ENCODE measurements at places on chromosomes 2 and 18. TPM values are rescaled to one million over a fixed set of nuclear protein-coding genes. Genes with fewer than 3 reads are reported as not detected.

ARHGAP15 gene
- 26.2 TPM for total RNA-seq

GRCh38 chr2:240981280-240981679 is 17.1 kb upstream of the SNED1 start:
- DNase-seq = peak; percentile 14

TDRD15 gene
- 0.06 TPM for total RNA-seq

DNA sequence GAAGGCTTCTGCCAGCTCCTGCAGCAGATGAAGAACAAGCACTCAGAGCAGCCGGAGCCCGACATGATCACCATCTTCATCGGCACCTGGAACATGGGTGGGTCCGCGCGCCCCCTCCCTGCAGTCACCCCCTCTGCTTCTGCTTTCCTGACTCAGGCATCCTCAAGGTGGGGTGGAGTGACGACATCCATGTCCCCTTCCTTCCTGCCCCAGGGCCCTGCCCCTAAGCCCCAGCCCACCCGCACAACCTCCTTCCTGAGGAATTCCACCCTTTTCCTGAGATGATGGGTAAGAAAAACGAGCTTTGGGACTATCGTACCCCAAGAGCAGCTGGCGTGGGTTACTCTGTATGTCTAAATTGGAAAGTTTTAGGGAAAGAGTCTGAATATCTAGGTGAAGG is 89.7 kb upstream of the ATG16L1 start:
- no peak for DNase-seq

DNA sequence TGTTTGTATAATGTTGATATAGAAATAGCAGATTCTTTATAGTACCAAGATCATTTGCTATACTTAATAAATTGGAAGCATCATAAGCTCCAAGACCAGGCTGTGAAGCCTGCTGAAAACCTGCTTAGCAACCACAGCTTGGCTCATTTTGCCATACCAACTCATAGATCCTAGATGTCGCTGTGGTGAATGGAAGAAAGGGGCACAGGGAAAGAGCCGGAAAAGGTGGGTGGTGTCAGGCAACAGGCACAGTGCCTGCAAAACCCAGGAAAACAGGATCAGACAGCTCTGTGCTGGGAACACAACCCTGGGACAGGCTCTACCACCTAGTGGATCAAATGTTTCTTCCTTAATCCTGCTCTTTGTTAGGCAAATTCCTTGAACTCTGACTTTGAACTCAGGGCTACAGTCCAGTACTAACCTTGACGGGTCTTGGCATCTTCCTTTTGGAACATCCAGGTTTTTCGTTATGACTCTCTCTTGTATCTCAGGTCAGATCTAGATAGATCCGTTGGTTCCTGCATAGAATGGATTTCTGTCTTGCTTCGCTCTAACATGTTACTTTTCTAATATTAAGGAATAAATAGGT is 31.6 kb downstream of the TWSG1 start:
- peak; percentile 51 for DNase-seq

CRYGC gene
- not detected for total RNA-seq

DNA sequence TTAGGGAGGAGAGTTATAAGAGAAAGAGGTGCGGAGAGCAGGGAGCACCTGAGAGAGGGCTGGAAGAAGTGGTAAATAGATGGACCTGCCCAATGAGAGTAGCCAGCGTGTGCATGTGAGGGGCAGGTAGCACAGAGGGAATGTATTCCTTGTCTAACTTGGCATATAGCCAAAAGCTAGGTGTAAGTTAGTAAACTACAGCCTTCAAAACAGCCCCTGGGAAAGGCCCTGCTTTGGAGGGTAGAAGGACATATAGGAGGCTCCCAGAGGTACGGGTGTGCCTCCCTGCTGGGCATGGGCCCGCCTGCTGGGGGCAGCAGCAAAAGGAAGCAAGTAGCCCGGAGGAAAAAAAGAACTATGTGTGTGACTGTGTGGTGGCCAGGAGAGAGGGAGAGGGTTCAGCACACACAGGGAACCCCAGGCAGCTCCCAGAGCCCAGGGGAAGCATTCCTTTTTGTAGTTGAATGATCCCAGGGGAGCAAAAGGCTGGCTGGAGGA is 48.0 kb downstream of the TCF7L1 start:
- DNase-seq = no peak

IL36A gene
- total RNA-seq = not detected

DNA sequence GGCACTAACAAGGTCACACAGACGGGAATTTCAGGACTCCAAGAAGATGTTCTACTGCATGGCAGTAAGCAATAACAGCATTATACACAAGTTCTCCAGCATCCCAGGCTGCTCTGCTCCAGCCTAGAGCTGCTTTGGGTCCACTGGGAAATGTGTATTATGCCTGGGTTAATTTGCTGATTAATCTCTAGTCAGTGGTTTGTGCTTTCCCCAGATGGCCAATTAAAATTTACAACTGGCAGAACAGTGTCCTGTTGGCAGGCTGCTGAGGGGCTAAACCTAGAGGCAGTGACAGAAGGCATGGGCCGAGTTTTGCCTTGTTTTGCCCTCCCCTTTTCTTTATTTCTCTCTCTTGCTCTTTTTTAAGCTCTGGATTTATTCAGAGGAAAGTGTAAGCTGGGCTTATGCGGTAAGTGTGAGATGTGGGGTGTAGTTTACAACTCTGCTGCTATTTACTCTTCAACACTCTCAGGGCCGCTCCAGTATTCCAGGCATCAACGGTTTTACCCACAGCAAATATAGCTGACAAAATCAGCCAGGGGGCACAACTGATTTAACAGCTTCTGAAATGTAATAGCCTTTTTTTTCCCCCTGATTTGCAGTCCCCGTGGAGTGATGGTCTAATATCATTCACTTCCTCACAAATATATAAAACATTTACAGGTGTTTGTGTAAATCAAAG is 348.0 kb downstream of the GPD2 start:
- DNase-seq = no peak

CDH19 gene
- 9.6 TPM for total RNA-seq

PLGLB1 gene
- total RNA-seq = 2.0 TPM

GRCh38 chr2:165927353-165927752 is 26.2 kb downstream of the TTC21B start:
- DNase-seq = no peak

DNA sequence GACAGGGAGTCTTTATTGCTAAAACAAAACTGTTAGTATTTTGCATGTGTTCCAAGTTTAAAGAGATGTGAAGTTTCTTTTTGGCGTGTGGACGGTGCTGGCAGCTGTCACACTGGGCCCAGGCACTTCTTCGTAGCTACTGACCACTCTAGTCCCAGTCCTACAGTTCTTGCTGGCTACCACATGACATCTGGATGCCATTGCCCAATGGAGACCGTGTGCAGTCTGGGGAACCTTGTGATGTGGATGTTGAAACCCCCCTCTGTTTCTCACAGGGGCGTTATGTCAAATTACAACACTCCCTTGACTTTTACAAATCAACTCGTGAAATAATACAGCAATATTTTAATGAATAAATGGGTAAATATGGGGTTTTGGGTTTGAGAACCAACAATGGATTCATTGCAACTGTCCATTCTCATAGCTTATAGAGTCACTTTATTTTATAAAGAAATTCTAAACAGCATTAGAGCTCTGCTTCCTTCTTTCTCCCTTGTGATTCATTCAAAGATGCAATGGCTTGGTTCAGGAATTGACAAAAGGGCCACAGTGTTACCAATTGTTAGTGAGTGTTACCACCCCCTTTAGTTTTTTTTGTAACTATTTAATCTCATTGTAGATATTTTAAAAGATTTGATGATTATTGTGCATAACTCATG is 1.2 kb downstream of the GPD2 start:
- no peak for DNase-seq

TMEM214 gene
- 106 TPM for total RNA-seq

- DNase-seq = no peak
Observed at GRCh38 chr2:120661551-120661950, 74.1 kb upstream of the GLI2 start.

DNA sequence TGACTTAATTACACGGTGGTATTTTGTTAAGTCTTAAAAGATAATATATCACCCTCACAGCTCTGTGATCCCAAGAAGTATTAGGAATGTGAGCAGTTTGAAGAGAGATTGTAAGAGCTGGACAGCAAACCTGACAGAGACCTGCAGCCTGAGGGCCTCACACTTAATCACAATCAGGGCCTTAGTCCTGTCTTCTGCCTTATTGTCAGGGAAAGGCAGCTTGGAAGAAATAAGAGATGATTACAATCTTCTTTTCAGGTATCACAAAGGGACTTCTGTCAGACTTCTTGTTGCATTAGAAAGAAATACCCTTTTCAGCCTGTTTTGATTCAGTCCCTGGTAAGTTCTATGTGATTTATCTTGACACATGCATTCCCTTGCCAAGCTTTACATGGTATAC is 1433.8 kb upstream of the SLC39A10 start:
- no peak for DNase-seq

RGPD3 gene
- not detected for total RNA-seq

DNA sequence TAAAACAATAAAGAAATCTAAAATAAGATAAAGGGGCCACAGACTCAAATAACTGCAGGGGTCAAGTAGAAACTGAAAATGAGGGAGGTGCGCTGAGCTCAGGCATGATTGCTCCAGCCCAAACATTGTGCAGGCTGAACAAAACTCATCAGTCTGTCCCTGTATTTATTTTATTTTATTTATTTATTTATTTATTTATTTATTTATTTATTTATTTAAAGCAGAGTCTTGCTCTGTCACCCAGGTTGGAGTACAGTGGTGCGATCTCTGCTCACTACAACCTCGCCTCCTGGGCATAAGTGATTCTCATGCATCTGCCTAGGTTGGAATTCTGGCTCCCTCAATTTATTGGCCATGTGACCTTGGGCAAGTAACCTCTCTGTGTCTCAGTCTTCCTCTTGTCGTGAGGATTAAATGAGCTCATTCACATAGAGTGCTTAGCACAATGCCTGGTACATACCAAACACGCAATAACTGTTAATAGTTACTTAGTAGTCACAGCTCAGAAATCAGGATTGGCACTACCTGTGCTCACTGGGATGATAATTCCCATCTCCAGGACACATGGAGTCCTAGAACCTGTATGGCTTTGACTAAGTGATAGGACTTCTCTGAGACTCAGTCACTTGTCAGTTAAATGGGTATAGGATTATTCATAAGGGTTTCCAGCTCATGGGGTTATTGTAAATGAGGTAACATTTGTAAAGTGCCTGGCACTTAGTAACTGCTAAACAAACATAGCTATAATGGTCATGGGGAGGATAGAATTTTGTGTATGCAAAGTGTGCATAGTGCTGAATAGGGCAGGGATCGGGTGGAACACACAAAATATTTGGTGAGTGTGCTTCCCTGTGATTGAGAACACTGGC is 6.0 kb downstream of the SPEG start:
- DNase-seq = no peak

GRCh38 chr2:120254178-120254577 is 1.5 kb downstream of the RALB start:
- DNase-seq = no peak

- no peak for DNase-seq
Observed at GRCh38 chr2:165796819-165797530, 2.9 kb upstream of the GALNT3 start.

GRCh38 chr18:61322265-61322873 is 10.9 kb upstream of the CDH20 start:
- DNase-seq = peak; percentile 45

MYL12A gene
- total RNA-seq = 848 TPM

DNA sequence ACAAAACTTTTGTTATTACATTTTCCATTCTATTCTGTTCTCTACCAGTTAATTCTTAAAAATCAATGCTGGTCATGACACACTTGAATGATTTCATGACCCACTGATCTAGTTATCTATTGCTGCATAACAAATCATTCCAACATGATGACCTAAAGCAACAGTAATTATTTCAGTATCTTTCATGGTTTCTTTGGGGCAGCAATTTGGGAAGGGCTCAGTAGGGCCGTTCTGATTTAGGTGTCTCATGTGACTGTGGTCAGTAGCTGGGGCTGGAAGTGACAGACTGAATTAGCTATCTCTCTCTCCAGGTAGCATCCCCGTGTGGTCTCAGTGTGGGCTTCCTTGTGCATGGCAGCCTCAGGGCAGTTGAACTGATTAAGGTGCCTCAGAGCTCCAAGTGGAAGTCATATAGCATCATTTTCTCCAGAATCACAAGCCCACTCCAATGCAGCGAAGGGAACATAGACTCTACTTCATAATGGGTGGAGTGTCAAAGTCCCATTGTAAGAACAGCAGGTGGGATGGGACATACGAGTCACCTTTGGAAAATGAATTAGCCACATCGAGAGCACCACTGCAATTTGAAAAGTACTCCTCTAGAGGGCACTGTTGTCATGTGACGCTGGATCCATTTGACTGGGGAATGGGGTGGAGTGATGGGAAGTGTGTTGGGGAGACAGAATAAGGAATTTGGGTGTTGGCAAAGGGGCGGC is 39.1 kb upstream of the FAM136A start:
- DNase-seq = no peak

DNA sequence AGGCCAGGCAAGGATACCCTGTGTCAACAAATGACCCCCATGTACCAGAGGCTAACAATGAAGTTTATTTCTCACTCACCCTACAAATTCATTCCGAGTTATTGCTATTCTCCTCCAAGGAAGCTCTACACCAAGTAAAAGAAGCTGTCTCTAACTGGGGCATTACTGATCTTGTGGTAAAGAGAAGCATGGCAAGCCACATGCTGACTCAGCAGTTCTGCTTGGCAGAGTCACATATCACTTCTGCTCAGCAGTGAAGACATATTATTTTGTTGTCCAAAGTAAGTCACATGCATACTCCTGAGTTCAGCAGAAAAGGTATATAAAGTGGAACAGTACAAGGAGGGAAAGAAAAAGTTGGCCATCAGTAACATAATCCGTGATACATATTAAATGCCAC is 315.8 kb downstream of the GULP1 start:
- DNase-seq = no peak

ING5 gene
- 30.7 TPM for total RNA-seq

C18orf54 gene
- total RNA-seq = 5.5 TPM

- DNase-seq = no peak
Observed at GRCh38 chr2:237310515-237311114, 103.3 kb downstream of the COL6A3 start.

GRCh38 chr18:62634458-62634857 is 80.9 kb upstream of the PHLPP1 start:
- DNase-seq = no peak

CHCHD5 gene
- total RNA-seq = 19.0 TPM

GRCh38 chr2:180677200-180677599 is 303.2 kb upstream of the UBE2E3 start:
- DNase-seq = no peak

DNA sequence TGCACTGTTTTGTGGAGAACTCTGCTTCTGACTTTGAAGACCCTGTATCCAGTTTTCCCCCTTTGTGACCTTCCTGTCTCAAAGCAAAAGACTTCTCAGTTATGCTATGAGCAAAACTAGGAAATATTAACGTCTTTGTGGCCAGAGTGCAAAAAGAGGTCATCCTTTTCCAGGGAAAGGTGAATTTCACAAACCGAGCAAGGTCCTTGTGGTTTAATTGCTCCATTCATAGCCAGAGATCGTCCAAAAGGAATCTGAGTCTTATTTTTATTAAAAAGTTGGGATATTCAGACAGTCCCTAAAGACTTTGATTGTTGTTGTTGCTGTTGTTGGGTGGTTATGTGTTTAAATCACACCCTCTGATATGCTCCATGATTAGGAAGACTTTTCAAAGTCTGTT is 77.4 kb downstream of the NAB1 start:
- no peak for DNase-seq

OTOS gene
- not detected for total RNA-seq

GRCh38 chr2:222833410-222833809 is 27.4 kb upstream of the ACSL3 start:
- DNase-seq = no peak

GRCh38 chr2:233519787-233520611 is 46.6 kb downstream of the USP40 start:
- DNase-seq = no peak

GRCh38 chr18:79983253-79983652 is 5.1 kb downstream of the TXNL4A start:
- DNase-seq = no peak

GRCh38 chr2:79993144-79993543 is 311.4 kb downstream of the LRRTM1 start:
- no peak for DNase-seq

C1QL2 gene
- not detected for total RNA-seq
